ENCODE measurements at places on chromosomes 1 and 21.

- DNase-seq = no peak
Observed at GRCh38 chr1:246781212-246781611, 57.0 kb downstream of the SCCPDH start.

GRCh38 chr21:38988509-38989378 is 183.0 kb downstream of the ETS2 start:
- DNase-seq = no peak

DNA sequence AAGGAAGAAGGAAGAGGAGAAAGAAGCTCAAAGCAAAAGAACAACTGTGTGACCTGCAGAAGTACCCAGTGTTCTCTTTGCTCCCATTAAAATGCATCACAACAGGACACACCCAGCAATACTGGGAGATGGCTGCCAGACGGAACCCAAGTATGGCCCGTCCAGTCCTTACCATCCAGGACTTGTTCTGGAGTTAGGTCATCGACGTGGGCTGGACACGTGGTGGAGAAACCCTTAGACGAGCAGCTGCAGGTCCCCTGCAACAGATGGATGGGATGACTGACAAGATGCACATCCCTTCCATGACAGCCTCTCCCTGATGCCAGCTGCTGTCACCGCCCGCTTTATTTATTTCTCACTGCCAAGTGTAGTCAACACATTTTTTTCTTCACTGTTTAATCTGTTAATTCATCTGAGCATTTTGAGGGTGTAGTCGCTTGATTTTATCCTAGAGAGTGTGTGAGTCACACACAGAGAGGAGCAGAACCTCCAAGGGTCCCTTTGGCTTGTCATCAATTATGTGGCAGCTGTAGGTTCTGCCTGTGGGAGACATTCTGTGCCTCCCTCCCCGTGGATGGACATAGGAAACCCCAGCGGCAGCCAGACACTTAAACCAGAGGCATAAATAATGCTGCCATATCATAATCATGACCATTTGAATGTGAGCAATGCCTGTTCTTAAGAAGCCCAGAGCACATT is 80.9 kb downstream of the ABCA4 start:
- DNase-seq = no peak

- DNase-seq = peak; percentile 62
Observed at GRCh38 chr1:226447932-226448665, 40.2 kb upstream of the PARP1 start.

- DNase-seq = no peak
Observed at GRCh38 chr1:36717431-36717830, 234.7 kb upstream of the CSF3R start.

GRCh38 chr1:160284220-160284781 is 632 bp downstream of the PEX19 start:
- DNase-seq = peak; percentile 60

GRCh38 chr1:100530880-100531487 is 7.0 kb upstream of the GPR88 start:
- DNase-seq = peak; percentile 23

DNA sequence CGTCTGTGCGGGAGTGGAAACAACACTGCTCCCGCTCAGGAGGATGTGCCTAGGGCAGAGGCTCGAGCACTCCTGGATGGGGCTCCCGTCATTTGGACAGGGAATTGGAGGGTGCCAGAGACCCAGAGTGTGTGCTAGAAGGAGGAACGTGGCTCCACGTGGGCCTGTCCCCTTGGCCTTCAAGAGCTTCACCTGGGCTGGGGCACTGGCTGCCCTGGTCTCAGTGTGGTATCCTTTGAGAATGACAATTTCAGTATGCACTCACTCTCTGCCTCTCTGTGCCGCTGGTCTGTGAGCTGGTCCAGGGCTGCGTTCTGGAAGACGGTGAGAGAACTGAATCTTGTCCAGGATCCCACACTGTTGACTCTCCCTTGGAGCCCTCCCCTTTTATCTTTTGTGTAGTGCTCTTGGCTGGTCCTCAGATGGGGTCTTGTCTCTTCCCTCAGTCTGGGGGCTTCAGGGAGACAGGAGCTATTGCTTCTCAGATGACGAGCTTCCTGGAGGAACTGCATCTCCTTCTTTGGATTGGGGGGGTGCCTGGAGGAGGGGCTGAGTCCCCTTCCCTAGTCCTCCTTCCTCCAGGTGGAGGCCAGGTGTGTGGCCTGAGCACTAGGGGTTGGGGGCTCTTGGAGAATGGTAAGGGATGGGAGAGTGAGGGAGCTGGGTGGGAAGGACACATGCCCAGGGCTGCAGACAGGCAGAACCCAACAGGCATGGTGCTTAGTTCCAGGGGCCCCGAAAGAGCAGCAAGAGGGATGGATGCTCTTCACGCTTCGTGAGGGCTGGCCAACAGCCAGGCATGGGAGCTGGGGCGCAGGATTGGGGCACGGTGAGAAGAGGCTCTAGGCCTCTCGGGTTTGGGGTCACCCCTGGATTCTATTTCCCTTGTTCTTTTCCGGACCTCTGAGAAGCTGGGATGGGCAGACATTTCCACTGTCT is 14.8 kb upstream of the ETV3L start:
- DNase-seq = no peak

GRCh38 chr1:65825741-65826140 is 33.0 kb downstream of the PDE4B start:
- no peak for DNase-seq

GRCh38 chr1:114758256-114758832 is 560 bp upstream of the CSDE1 start:
- peak; percentile 57 for DNase-seq

- DNase-seq = no peak
Observed at GRCh38 chr1:231217056-231217455, 24.0 kb upstream of the GNPAT start.

DNA sequence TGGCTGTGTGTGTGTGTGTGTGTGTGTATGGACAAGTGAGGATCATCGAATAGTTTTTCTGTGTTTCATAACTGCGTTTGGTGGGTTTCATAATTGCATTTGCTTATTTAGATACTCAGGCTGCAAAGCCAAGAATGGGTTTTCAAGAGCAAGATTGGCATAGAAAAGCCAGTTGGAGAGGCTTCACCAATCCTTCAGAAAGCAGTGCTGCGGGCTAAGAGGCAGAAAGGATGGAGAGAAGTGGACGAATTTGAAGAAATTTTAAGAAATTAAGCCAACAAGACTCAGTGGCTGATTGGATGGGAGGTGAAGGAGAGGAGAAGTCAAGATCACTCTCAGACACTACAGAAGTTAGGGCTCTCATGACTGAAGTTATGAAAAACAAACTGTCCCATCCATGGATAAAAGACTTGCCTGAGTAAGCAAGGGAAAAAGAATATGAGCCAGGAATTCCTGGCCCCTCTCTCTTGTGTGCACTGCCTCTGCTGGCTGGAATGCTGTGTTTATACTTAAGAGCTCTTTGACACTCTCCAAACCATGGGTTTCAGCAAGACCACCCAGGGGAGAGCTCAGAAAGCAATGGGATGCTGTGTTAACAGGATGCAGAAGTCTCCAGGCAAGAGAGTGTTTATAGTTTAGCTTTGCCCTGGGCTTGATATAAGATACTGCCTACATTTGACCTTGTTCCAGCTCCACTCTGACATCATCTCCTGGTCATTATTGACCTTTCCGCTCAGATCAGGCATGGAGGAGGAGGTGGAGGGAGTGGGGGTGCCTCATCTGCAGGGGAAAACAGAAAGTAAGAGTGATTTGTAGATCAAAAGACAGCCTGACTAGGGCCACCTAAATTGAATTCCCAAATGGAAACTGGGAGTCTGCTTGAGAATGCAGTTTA is 232.0 kb upstream of the PLXNA2 start:
- no peak for DNase-seq

- peak; percentile 98 for DNase-seq
Observed at GRCh38 chr1:90402893-90403849, 313.9 kb downstream of the BARHL2 start.

GRCh38 chr1:19762175-19762779 is 37.4 kb downstream of the TMCO4 start:
- no peak for DNase-seq

DNA sequence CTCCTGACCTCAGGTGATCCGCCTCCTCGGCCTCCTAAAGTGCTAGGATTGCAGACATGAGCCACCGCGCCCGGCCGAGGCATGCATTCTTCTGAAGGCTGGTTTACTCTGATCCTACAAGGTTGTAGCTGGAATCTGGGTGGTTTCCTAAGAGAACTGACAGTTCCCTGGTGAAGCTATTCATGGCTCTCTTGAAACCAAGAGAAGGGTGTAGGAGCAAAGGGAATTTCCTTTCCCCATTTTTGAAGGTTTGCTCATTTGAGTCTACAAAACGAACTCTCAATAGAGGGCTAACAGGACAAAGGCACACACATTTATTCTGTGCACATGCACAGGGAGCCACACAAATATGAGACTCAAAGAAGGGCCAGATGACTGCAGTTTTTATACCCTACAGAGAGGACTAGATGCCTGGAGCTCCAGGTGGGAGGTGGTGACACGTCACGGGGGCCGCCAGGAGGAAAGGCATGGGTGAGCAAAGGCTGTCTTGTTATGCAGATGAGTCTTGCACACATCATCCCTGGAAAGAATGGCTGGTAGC is 49.5 kb upstream of the ERRFI1 start:
- DNase-seq = peak; percentile 88

DNA sequence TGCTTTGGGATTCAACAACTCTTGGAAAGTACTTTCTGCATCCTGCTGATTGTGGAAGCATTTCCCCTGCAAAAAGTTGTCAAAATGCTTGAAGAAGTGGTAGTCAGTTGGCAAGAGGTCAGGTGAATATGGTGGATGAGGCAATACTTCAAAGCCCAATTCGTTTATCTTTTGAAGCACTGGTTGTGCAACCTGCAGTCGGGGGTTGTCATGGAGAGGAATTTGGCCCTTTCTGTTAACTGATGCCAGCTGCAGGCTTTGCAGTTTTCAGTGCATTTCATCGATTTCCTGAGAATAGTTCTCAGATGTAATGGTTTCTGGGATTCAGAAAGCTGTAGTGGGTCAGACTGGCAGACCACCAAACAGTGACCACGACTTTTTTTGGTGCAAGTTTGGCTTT is 47.6 kb upstream of the GJA5 start:
- DNase-seq = no peak

- no peak for DNase-seq
Observed at GRCh38 chr1:236067854-236068454, 3.1 kb upstream of the NID1 start.

- peak; percentile 59 for DNase-seq
Observed at GRCh38 chr1:107264561-107264960, 123.7 kb downstream of the NTNG1 start.

DNA sequence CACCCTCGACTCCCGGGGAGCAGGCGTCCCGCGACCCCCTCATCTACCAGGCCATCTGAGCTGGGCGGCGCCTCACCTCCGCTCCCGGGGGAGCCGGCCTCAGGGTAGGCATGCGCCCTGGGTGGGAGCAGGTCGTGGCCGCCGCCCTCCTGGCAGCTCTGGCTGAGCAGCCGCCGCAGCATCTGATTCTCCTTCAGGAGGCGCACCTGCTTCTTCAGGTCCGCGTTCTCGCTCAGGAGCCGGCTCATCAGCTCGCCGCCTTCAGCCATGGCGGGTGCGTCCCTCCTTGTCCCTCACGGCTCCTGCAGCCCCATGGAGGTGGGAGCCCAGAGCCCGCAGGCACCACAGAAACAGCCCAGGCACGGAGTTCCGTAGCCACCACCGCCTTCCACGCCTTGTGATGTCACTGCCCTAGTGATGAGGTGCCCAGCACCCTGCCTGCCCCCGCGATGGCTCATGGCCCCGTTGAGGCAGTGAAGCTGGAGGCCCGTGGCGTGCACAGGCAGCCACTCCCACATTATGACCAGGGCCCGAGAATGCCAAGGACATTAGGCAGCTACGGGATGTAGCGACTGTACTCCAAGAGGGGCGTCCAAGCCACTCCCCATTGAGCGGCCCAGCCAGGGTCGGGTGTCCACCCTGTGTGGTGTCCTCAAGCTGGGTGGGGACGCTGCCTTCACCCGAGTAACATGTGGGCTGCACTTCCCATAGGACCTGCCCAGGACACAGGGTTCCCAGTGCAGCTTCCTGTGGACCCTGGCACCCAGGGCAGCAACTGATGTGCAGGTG is 1.5 kb downstream of the SPATC1L start:
- no peak for DNase-seq

GRCh38 chr1:12630946-12631530 is 12.8 kb upstream of the AADACL4 start:
- DNase-seq = no peak

DNA sequence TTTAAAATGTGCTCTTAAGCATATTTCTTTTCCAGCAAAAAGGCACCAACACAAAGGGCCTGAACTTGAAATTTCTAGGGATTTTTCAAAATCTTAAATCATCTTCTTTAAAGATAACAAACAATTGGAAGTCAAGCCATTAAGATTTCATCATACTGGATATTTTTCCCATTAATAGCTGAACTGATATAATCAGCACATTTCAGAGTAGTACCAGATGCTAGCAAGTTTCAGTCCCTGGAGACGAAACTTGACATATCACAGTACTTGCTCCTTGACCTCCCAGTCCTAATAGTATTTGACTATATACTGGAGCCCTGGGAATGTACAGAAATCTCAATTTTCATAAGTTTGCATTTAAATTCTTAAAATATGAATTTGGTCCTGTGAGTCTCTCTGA is 10.2 kb upstream of the CDC7 start:
- no peak for DNase-seq

DNA sequence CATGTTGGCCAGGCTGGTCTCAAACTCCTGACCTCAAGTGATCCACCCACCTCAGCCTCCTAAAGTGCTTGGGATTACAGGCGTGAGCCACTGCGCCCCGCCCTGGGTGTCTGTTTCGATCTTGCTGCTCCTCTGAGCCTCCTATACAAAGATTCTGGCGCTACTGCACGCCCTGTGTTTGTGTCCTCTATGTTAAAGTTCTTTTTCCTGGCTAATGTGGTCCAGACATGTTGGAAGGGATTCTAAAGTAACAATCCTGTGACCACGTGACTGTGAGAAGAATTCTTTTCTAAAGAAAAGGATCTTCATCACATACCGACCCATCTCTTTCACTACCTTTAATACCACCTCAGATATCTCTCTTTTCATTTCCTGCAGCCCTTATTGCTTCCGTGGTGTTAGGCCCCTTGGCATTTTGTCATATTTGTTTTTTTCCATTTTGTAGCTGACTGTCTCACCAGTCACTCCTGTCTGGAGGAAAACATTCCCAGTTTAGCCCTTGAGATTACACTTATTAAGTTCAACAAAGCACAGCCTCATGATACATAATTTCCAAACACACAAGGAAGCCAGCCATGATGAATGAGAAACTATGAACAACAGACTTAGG is 27.2 kb upstream of the ENO1 start:
- DNase-seq = peak; percentile 18

DNA sequence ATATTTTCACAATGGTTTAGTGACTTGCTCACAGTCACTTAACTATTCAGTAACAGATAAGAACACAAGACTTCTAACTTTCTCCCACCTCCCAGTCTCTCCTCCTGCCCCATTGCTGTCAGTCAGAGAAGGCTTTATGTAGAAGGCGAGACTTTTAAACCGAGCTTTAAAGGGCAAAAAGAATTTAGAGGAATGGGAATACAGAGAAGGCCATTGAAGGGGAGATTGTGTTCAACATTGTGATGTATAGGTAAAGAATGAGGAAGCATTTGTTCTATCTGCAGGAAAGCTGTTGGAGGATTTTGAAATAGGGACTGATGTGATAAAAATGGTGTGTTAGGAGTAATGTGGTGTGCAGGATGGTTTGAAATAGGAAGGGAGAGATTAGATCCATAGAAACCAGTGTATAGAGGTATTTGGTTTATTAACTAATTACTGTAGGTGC is 7.3 kb downstream of the POU2F1 start:
- DNase-seq = no peak
